ENCODE measurements at places on chromosomes 6 and 20.

DNA sequence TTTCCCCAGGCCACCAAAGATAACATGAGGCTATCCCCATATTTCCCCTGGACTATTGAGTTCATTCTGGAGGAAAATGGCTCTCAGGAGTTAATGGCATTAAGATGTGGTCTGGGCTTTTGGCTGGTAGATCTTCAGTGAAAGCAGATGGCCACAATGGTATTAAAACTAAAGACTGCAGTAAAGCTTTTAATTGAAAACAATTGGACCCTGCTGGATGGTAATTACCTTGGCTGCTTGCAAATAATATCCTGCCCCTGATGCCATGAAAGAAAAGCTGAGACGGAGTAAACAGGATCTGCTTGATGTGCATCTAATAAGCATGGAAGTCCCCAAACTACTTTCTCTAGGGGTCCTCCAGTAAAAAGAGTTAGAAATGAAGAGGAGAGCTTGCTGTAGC, 255.8 kb downstream of the QKI start:
- no peak for DNase-seq

GRCh38 chr6:45884336-45884735, 131.3 kb downstream of the CLIC5 start:
- no peak for DNase-seq

GRCh38 chr6:135627092-135627715, 129.7 kb upstream of the AHI1 start:
- DNase-seq, result no peak

DNA sequence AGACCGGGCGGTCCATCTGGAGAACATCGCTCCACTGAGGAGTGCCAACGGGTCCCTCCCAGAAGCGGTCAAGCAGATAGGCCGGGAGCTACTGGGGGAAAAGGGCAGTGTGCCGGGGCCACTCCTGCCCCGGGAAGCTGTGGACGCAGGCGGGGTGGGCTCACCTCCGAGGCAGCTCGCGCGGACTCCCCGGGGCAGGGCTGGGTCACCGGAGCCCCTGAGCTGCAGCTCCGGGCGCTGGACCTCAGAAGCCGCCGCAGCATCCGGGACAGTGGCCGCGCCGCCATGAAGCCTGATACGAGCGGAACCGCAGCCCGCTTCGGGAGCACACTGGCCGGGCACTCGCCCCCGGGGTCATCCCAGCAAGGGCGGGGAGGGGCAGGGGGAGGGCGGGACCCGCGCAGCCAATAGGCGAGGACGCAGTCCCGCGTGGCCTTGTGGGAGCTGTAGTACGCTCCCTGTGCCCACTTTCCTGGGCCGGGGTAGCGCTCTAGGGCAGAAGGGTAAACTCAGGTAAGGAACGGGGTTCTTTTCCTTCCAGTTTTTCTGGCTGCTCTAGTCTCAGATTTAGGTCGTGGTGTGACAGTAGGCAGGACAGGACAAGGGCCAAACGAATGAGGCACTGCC, at the start of gene MOCS1:
TSS of gene MOCS1 (minus strand) at position 332 of the 627 bp plus-strand sequence. CDS start at position 287, 45 bp downstream.
- DNase-seq, result peak; percentile 82

DNA sequence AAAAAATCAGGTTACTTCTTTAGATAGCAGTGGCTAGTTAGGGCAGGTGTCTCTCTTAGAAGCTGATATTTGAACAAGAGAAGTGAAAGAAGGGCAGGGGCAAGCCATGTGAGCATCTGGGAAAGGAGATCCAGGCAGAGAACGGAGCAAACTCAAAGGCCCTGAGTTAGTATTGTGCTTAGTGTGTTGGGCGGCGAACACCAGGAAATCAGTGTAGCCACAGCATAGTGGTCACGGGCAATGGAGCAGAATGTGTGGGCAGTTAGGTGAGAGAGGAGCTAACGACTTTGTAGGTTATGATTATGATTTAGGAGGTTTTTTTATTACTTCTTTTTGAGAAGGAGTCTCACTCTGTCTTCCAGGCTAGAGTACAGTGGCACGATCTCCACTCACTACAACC, 229.3 kb downstream of the TMEM242 start:
- no peak for DNase-seq

DNA sequence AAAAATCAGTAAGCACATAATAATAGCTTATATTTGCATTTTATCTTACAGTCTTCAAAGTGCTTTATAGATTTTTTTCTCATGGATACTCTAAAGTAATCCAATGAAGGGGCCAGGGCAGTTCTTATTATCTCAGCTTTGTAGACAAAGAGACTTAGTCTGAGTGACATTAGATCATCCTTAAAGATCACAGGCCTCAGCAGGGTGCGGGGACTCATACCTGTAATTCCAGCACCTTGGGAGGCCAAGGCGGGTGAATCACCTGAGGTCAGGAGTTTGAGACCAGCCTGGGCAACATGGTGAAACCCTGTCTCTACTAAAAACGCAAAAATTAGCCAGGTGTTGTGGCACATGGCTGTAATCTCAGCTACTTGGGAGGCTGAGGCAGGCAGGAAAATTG, 14.5 kb downstream of the FERMT1 start:
- DNase-seq, result no peak

Measured in pons (tissue), 1 donor.